Stimulated activated CD8-positive, alpha-beta memory T cell treated with anti-CD3 and anti-CD28 coated beads, Interleukin-4, amount 100 ng/mL, for 4 hours (primary cell): ENCODE measurements at places on chromosomes 6 and 20.

- no peak for DNase-seq
These were observed 86.6 kb upstream of the RPS6KA2 start for GRCh38 chr6:166713434-166714186.

DNA sequence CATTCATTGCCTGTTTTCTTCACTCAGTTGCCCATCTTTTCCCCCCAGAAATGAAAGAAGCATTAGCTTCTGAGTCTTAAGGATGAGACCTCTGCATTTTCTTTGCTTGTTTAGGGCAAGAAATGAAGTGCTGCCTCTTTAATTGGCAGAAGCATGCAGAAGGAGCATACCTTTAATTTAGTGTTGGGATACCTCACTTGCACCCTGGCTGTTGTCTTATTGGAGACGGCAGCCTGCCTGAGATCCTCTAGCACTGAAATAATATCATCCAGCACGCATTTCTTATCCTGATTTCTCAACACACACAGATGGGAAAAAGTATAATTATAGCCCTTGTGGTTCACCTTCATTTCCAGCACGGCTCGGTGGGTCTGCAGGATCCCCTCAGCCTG, 43.1 kb downstream of the PTCHD4 start:
- DNase-seq: no peak

DNA sequence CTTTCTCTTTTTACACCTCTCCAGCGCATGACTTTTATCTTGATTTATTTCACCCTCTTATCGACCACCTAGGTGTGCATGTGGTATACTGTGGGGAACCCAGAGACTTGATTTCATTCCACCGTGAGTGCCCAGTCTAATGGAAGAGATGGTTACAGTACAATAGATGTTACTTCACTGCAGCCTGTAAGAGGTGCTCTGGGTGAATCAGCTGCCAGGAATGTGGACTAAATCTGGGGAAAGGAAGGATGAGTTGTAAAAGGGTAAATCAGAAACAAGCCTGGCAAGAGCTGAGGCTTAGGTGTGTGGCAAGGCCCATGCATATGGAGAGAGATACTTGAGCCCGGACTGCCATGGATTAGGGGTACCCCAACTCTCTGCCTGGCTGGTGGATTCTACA, 7.4 kb downstream of the STK35 start:
- DNase-seq: no peak

GRCh38 chr6:131976545-131977061, 25.4 kb upstream of the CCN2 start:
- DNase-seq: no peak

GRCh38 chr6:135411339-135411738, 86.2 kb downstream of the AHI1 start:
- no peak for DNase-seq

GRCh38 chr6:143743301-143744166, 65.8 kb downstream of the PHACTR2 start:
- DNase-seq: no peak

DNA sequence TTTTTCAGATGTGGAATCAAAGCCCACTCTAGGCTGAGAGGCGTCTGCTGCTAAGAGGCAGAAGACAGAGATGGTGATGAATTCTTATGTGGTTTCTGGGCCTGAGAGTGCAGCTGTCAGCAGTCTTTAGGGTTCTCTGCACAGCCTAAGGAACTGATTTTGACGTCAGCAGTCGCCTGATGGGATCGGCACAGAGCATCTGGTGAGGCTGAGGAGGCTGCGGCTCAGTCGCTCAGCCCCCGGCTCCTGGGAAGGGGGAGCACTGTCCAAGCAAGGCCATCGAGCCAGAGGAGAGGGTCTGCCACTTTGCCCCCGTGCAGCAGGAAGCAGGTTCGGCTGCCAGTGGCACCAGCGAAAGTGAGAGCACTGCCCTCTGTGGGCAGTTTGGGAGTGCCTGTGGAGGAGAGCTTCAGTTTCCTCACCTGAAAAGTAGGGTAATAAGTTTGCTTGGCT, 92.5 kb downstream of the TCP11 start:
- no peak for DNase-seq

DNA sequence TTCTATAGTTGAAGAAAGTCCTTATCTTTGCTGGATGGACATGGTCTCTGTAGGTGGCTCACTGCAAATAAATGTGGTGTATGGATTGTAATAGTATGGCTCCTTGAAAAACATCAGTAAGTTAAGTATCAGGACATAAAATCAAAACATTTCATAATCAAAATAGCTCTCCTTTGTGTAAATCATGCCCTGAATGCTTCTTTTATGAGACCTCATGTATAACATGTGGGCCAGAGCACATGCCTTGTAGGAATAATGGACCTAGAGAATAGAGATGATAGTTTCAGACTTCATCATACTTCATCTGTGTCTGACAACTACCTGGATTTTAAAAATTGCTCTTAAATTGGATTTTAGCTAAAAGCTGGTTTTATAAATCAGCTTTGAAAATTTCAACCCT, 159.9 kb downstream of the ASCC3 start:
- no peak for DNase-seq
